ENCODE measurements at places on chromosomes 12 and 14. TPM values are rescaled to one million over a fixed set of nuclear protein-coding genes. Genes with fewer than 3 reads are reported as not detected.
A peak's percentile ranks its signal among the peaks of the same experiment; 100 is the strongest.

Gene ANO2
- 2.7 TPM for polyA plus RNA-seq

Gene KRT4
- polyA plus RNA-seq = not detected

DNA sequence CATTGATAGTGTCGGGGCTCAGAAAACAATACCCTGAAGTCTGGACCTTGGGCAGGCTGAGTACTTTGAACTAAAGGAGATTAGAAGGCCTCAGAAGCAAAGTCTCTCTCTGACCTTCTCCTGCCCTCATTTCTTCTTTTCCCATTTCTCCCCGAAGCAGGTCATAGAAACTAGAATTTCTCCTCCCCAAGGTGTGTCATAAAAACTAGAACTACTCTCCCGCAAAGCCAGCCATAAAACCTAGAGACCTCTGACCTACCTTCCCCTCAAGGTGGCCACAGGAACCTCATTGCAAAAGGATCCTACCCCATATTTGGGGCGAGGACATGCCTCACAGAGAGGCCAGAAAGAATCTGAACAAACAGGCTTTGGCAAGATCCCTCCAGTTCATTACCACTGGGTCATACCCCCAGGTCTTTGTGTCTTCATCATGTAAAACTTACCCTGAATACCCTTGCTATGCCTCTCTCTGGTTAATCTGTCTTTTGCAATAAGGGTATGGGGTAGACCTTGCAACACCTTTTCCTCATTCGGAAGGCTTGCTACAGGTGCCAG is 64.7 kb upstream of the ZFP36L1 start:
- H3K4me1 ChIP-seq = peaks cover 12% of the 10 kb centered on the region
- peak; percentile 21 for DNase-seq
- no peak overlapping the region for H3K4me3 ChIP-seq
- H3K27me3 ChIP-seq = no peaks in the 10 kb centered on the region
- H3K27ac ChIP-seq = peak overlapping the region; percentile 53

- H3K27me3 ChIP-seq = peaks cover 14% of the 10 kb centered on the region
- no peak overlapping the region for H3K4me3 ChIP-seq
- H3K4me1 ChIP-seq = no peaks in the 10 kb centered on the region
- H3K36me3 ChIP-seq = no peaks in the 10 kb centered on the region
- no peak for DNase-seq
These were observed 9.9 kb downstream of the GTSF1 start for GRCh38 chr12:54463484-54463883.

DNA sequence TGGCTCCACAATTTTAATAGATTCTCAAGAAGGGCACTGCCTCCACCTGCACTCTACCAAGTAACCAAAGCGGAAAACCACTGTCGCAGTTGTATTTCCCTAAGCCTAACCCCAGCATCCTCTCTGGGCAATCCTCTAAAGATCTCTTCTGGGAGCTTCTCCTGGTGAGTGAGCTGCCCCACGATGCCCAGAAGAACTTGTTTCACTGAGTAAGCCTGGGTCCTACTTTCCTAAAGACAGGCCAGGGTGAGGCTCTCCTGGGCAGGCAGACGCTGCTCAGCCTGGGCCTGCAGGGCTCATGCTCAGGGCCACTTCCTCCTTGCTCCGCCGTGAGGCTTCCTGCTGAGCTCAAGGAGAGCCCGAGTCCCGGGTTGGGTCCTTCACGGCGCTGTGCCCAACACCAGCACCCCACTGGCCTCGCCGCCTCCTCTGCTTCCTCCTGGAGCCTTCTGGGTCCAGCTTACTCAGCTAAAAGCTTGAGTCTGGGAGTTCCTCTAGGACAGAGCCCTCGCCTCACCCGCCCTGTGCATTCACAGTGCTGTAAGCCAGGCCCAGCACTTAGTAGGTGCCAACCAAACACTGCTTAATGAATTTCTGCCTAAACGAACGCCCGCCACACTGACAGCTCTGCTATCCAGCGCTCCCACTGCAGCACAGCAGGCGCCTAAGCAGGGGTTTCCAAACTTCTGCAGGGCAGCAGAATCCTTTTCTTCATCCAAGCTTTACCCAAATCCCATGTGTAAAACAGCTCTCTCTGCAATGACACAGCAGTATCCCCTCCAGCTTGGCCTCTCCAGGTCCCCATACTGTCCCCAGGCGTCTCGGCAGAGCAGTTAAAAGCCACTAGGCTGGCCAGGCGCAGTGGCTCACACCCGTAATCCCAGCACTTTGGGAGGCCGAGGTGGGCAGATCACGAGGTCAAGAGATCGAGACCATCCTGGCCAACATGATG is 5.7 kb downstream of the RAB35 start:
- H3K27ac ChIP-seq = no peak overlapping the region
- DNase-seq = no peak
- H3K27me3 ChIP-seq = no peaks in the 10 kb centered on the region
- H3K36me3 ChIP-seq = peaks cover 30% of the 10 kb centered on the region
- H3K4me3 ChIP-seq = no peak overlapping the region
- H3K4me1 ChIP-seq = peaks cover 3% of the 10 kb centered on the region

- H3K27me3 ChIP-seq = no peaks in the 10 kb centered on the region
- no peak overlapping the region for H3K4me3 ChIP-seq
- H3K36me3 ChIP-seq = no peaks in the 10 kb centered on the region
These were observed 59.1 kb downstream of the RASSF3 start for GRCh38 chr12:64669270-64669842.

DNA sequence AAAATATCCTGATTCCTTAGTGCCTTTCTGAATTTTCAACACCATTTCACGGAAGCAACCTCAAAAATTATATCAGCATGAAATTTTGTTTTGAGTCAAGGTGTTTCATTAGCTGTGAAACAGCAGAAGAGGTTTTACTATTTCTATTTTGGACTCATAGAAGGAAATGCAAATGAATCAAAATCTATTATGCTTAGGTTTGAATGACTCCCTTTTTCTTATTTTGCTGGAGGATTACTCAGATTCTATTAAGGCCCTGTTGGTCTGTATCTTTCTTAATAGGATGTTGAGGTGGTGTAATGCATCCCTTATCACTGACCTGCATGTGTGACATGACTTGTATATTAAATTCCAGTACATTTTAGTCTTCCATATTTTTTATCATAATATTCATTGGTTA is 165.8 kb downstream of the TMTC2 start:
- peaks cover 3% of the 10 kb centered on the region for H3K36me3 ChIP-seq
- no peaks in the 10 kb centered on the region for H3K27me3 ChIP-seq
- no peaks in the 10 kb centered on the region for H3K4me1 ChIP-seq
- no peak for DNase-seq
- H3K27ac ChIP-seq = no peak overlapping the region

DNA sequence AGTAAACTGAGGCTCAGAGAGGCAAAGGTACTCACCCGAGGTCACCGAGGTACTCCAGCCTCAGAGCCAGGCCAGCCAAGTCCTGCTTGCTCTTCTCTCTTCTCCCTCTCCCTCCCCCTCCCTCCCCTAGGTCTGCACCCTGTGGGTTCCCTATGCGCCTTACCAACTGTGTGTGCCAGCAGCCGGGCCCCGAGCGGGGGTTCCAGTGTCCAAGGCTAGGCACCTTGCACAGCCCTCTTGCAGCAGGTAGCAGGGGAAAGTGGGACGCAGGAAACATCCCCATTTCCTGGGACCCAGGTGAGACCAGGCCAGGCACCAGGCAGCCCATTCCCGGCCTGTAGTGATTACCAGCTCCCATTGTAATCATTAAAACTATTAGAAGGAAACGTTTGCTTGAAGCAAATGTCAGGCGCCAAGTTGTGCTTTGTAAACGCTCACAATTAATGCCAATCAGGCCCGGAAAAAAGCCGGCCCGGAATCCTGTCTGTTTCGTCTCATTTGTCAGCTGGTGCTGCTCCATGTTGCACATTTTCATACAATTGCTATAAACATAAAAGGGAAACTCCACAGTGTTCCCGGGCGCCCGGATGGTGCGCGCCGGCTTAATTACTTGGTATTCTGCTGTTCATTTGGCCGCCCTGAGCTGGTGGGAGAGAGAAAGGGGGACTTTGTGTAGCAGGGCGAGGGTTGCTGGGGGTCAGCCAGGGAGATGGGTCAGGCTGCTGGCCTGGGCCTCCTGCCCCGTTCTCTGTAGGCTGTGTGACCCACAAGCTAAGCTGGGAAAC is 11.9 kb downstream of the FAM222A start:
- H3K27ac ChIP-seq = no peak overlapping the region
- DNase-seq = no peak
- H3K27me3 ChIP-seq = no peaks in the 10 kb centered on the region
- no peak overlapping the region for H3K4me3 ChIP-seq
